ENCODE measurements at places on chromosomes 7 and 10.

DNA sequence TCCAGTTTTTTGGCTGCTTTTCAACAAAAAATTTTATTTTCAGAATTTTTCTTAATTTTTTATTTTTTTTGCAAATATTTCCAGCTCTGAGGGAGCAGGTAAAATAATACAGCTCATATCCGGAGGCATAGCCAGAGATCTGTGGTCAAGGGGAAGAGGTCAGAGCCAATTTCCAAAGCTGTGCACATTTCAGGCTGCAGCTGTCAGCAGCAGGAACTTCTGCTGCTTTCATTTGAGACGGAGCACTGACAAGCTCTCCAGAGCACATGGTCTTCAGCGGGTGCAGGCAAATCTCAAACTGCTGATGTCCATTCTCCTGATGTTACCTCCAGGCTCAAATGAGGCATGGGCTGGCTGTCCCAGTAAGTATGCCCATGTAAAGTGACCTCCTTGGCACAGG, 31.1 kb downstream of the SLC26A4 start:
- DNase-seq, result no peak

DNA sequence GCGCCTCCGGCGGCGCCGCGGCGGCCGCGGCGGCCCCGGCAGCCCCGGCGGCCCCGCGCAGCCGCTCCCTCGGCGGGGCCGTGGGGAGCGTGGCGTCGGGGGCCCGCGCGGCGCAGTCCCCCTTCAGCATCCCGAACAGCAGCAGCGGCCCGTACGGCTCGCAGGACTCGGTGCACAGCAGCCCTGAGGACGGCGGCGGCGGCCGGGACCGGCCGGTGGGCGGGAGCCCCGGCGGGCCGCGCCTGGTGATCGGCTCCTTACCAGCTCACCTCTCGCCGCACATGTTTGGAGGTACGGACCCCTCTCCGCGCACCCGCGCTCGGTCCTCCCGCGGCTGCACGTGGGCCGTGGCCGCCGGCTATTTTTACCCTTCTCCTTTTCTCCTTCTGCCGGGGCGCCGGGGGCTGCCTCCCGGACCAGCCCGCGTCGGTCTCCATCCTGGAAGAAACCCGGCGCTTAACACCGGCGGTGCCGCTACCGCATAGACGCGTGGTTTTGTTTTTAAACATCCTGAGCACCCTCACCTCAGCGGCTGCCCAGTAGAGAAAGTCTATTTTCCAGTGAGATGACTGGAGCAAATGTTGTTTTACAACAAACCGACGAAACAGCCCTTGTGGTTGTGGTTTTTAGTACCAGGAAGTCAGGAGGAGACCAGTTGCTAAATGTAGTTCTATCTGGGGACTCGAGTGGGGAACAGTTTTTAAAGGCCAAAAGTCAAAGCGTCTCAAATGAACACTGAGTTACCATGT, 1.3 kb downstream of the ZNRF2 start:
- peak; percentile 28 for DNase-seq

- no peak for DNase-seq
These were observed 64.8 kb upstream of the DNAJB6 start for GRCh38 chr7:157271991-157272324.

GRCh38 chr10:60428387-60428737, 38.7 kb upstream of the ANK3 start:
- DNase-seq, result no peak

DNA sequence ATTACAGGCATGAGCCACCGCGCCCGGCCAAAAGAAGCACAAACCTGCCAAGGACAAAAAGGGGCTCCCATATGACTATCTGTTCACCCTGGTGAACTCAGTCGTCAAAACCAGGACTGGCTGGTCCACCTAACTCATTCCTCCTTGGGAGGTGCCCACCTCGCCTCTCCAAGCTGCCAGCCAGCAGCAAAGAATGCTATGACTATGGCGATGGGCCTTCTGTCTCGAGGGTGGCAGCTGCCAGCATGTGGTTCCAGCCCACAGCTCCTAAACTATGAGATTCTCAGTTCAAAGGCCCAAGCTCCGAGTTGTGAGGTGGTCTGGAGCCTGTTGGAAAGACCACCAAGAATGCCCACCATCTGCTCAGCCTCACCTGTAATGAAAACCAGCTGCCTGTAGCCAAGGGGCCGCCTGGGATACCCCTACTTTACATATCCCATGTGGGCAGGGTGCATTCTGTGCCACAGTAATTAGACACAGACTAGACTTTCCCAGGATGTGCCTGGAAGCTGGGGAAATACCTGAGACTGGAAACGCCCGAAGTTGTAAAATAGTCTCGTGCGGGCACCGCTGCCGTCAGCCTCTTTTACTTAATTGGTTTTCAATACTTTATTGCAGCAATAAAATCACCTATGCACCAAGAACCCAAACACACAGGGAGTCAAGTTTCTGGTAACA, 71.1 kb downstream of the ZRANB1 start:
- DNase-seq, result no peak

All from stimulated activated CD8-positive, alpha-beta memory T cell treated with anti-CD3 and anti-CD28 coated beads, Interleukin-12 subunit alpha, Interleukin-12 subunit beta, amount 100 ng/mL, for 1 hour (primary cell).